ENCODE measurements at places on chromosomes 3 and 15.

DNA sequence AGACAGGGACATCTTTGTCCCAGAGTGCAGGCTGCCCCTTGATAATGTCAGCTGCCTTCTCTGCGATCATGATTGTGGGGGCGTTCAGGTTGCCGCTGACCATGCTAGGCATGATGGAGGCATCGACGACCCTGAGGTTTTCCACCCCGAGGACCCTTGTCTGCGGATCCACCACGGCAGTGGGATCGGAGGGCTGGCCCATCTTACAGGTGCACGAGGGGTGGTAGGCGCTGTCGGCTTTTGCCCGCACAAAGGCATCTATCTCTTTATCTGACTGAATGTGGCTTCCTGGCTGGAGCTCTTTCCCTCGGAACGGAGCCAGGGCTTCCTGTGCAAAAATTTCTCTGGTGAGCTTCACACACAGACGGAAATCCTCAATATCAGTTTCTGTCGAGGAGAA, 28.4 kb downstream of the CHDH start:
- H3K27ac ChIP-seq: no peak overlapping the region
- no peak overlapping the region for H3K4me3 ChIP-seq
- H3K36me3 ChIP-seq: no peaks in the 10 kb centered on the region

DNA sequence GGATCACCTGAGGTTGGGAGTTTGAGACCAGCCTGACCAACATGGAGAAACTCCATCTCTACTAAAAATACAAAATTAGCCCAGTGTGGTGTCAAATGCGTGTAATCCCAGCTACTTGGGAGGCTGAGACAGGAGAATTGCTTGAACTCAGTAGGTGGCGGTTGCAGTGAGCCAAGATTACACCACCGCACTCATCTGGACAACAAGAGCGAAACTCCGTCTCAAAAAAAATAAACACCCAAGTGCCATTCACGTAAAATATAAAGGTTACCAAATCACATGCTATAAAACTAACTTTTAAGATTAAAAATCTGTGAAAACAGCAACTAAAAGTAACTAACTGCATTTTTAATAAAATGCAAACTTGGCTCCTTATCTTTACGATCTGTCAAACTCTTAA, 8.9 kb downstream of the TRIM59 start:
- no peak overlapping the region for H3K27ac ChIP-seq
- DNase-seq: no peak
- no peaks in the 10 kb centered on the region for H3K27me3 ChIP-seq
- H3K36me3 ChIP-seq: peaks cover 7% of the 10 kb centered on the region
- H3K4me1 ChIP-seq: no peaks in the 10 kb centered on the region
- no peak overlapping the region for H3K4me3 ChIP-seq

DNA sequence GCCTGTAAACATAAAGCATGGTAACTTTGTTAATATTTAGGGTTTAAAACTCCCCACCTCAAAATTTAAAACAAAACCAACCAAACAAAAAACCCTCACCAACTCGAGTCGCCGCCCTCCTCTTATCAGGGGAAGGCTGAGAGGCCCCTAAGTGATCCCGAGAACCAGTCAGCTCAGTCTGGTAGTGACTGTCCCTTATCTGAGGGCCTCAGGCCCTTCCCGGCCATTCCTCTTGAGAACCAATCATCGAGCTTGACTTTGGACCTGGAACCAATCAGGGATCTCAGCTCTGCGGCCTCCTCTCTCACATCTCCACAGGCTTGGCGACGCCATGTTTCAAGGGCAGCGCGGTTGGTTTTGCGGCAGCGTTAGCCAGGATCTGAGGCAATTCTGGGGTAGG, at the start of gene TERB2:
Gene TERB2 (plus strand): TSS at position 300 of the 400 bp plus-strand sequence. CDS start 32 bp downstream, at position 332.
- no peak within 1 kb of the TSS for H3K4me3 ChIP-seq
- DNase-seq: no peak
- no peaks in the 10 kb centered on the region for H3K36me3 ChIP-seq
- no peaks in the 10 kb centered on the region for H3K4me1 ChIP-seq
- no peak within 1 kb of the TSS for H3K27ac ChIP-seq
- H3K27me3 ChIP-seq: no peaks in the 10 kb centered on the region

DNA sequence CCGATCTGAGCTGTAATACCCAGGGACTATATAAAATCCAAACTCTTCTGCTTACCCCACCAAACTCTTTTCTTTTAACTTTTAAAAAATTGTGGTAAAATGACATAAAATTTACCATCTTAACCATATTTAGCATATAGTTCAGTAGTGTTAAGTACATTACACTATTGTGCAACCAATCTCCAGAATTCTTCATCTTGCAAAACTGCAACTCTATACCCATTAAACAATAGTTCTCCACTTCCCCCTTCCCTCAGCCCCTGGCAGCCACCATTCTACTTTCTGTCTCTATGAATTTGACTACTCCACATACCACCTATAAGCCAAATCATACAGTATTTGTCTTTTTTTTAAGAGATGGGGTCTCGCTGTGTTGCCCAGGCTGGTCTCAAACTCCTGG, 38.7 kb downstream of the SENP8 start:
- no peak overlapping the region for H3K27ac ChIP-seq
- DNase-seq: no peak
- no peak overlapping the region for H3K4me3 ChIP-seq
- H3K36me3 ChIP-seq: no peaks in the 10 kb centered on the region
- H3K4me1 ChIP-seq: peaks cover 8% of the 10 kb centered on the region
- no peaks in the 10 kb centered on the region for H3K27me3 ChIP-seq

DNA sequence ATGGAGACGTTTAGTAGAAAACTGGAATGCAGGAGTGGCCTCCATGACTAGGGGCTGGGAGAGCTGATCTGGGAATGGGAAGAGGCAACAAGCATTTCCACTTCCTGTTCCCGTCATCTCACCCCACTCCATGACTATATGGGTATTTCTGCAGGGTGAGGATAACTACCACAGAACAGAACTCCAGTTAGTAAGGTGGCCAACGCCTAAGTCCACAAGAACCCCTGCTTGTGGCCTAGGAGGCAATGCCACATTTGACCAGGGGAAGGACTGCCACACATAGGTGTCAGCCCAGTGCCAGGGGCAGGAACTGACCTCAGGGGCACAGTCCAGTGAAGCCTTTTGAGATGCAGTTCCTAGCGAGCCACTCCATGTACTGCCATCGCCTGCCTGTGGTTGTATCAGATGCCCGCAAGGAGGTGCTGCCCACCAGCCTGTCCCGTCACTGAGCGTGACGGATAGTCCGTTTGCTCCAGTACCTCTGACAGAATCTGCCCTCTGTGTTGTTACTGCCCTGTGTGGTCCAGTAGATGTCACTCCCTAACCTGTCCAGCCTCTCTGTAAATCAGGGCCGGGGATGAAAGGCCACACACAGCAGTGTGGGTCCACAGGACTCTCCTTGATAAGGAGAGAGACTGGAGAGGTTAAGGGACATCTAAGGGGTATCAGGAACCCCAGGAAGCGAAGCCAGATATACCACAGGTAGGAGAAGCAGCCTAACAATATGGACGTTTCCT, 3.5 kb upstream of the MTFMT start:
- H3K4me1 ChIP-seq: peaks cover 2% of the 10 kb centered on the region
- H3K27ac ChIP-seq: no peak overlapping the region
- no peaks in the 10 kb centered on the region for H3K27me3 ChIP-seq

GRCh38 chr15:55589287-55589686, 1.1 kb upstream of the PYGO1 start:
- H3K4me1 ChIP-seq: peaks cover 3% of the 10 kb centered on the region
- H3K36me3 ChIP-seq: no peaks in the 10 kb centered on the region
- no peak for DNase-seq
- no peak overlapping the region for H3K27ac ChIP-seq
- H3K4me3 ChIP-seq: no peak overlapping the region

DNA sequence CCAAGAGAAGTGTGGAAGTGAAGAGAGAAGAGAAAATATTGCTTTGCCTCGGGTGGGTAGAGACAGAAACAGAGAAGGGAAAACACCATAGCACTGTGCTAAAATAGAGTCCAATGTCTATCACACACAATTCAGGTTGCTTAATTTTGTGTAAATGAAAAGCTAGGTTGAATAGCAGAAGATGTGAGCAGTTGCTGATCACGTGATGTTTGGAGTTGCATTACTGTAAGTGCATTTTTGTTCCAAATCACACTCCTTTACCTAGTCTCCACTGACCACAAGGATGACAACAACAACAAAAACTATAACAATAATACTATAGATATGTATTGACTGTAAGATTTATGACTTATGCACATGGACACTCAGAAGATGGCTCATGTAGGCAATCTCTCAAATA, 683.2 kb downstream of the AGBL1 start:
- no peak overlapping the region for H3K27ac ChIP-seq
- no peaks in the 10 kb centered on the region for H3K36me3 ChIP-seq
- no peaks in the 10 kb centered on the region for H3K4me1 ChIP-seq
- no peak for DNase-seq
- H3K4me3 ChIP-seq: no peak overlapping the region

DNA sequence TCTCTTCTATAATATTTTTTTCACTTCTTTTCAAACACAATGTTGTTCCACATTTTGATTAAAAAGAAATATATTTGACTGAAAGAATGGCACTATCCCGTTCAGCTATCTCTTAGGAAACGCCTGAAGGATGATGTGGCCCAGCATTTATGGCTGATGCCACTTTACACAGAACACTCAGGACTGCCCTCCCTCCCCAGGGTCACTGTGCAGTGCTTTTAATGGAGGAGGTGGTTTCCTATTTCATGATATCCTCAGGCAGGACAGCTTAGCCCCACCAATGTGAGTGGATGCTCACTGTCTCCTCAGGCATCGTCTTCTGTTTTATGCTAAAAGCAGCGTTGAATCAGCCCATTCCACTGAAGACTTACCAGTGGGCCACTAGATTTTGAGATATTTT, 135.9 kb downstream of the KCNAB1 start:
- no peak overlapping the region for H3K4me3 ChIP-seq
- H3K36me3 ChIP-seq: no peaks in the 10 kb centered on the region
- H3K4me1 ChIP-seq: no peaks in the 10 kb centered on the region
- H3K27ac ChIP-seq: no peak overlapping the region

GRCh38 chr3:194439881-194440550, 41.0 kb upstream of the GP5 start:
- no peak for DNase-seq
- peak overlapping the region; percentile 56 for H3K27ac ChIP-seq
- no peaks in the 10 kb centered on the region for H3K27me3 ChIP-seq
- no peak overlapping the region for H3K4me3 ChIP-seq

GRCh38 chr3:64533617-64534317, 154.0 kb downstream of the ADAMTS9 start:
- DNase-seq: peak; percentile 87
- no peaks in the 10 kb centered on the region for H3K27me3 ChIP-seq
- peaks cover 3% of the 10 kb centered on the region for H3K4me1 ChIP-seq
- H3K36me3 ChIP-seq: peaks cover 4% of the 10 kb centered on the region
- no peak overlapping the region for H3K4me3 ChIP-seq
- no peak overlapping the region for H3K27ac ChIP-seq

DNA sequence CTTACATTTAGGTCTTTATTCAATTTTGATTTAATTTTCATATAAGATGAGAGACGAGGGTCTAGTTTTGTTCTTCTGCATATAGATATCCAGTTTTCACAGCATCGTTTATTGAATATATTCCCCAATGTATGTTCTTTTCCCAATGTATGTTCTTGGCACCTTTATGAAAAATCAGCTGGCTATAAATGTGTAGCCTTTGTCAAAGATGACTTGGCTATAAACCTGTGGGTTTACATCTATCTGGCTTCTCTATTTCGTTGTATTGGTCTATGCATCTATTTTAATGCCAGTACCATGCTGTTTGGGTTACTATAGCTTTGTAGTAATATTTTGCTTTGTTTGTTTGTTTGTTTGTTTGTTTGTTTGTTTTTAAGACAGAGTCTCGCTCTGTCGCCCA, 11.7 kb upstream of the IREB2 start:
- no peak for DNase-seq
- H3K36me3 ChIP-seq: no peaks in the 10 kb centered on the region
- H3K27me3 ChIP-seq: peaks cover 33% of the 10 kb centered on the region

DNA sequence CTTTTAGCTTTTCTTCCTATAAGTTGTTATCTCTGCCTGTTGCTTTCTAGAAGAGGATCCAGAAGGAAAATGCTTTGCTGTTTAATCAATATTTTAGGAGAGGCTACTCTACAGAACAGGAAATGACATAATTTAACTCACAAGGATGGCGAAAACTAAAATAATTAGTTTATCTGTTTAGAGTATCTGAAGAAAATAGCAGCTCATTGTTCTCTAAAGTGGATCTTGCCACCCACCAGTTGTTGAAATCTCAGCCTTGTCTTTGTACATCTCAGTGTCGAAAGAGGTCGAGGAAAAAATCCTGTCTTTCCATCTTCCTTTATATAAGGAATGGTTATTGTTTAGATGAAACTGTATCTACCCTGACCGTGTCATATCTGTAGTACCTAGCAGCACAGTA, 126.6 kb downstream of the ZNF609 start:
- no peaks in the 10 kb centered on the region for H3K27me3 ChIP-seq
- no peak for DNase-seq
- H3K4me3 ChIP-seq: no peak overlapping the region
- no peak overlapping the region for H3K27ac ChIP-seq
- no peaks in the 10 kb centered on the region for H3K36me3 ChIP-seq

GRCh38 chr3:194659778-194660177, 12.2 kb downstream of the LSG1 start:
- no peaks in the 10 kb centered on the region for H3K27me3 ChIP-seq
- H3K4me3 ChIP-seq: no peak overlapping the region
- peaks cover 20% of the 10 kb centered on the region for H3K36me3 ChIP-seq
- no peaks in the 10 kb centered on the region for H3K4me1 ChIP-seq

- H3K4me3 ChIP-seq: no peak overlapping the region
- peaks cover 23% of the 10 kb centered on the region for H3K4me1 ChIP-seq
- peak; percentile 31 for DNase-seq
- no peak overlapping the region for H3K27ac ChIP-seq
- H3K27me3 ChIP-seq: no peaks in the 10 kb centered on the region
These were observed 48.8 kb upstream of the HEG1 start for GRCh38 chr3:125104639-125105038.

- no peaks in the 10 kb centered on the region for H3K27me3 ChIP-seq
- peaks cover 2% of the 10 kb centered on the region for H3K4me1 ChIP-seq
- peak; percentile 91 for DNase-seq
- H3K4me3 ChIP-seq: no peak overlapping the region
These were observed 175.5 kb downstream of the NECTIN3 start for GRCh38 chr3:111246967-111247760.

- H3K4me1 ChIP-seq: 0 out of 2 replicates have a peak, but pooled peaks cover 2% of the 10 kb centered on the region
- no peak overlapping the region for H3K4me3 ChIP-seq
- H3K27ac ChIP-seq: no peak overlapping the region
- no peaks in the 10 kb centered on the region for H3K27me3 ChIP-seq
These were observed 36.4 kb downstream of the LINS1 start for GRCh38 chr15:100565591-100565990.

- no peak overlapping the region for H3K27ac ChIP-seq
- no peaks in the 10 kb centered on the region for H3K4me1 ChIP-seq
- H3K27me3 ChIP-seq: peaks cover 2% of the 10 kb centered on the region
- DNase-seq: no peak
- H3K36me3 ChIP-seq: no peaks in the 10 kb centered on the region
These were observed 140.4 kb downstream of the SRGAP3 start for GRCh38 chr3:9108876-9109567.

GRCh38 chr15:101490922-101491733, 1.6 kb upstream of the PCSK6 start:
- H3K4me1 ChIP-seq: no peaks in the 10 kb centered on the region
- H3K27ac ChIP-seq: no peak overlapping the region
- H3K27me3 ChIP-seq: peaks cover 72% of the 10 kb centered on the region
- H3K36me3 ChIP-seq: no peaks in the 10 kb centered on the region
- no peak for DNase-seq
